CD4-positive, CD25-positive, alpha-beta regulatory T cell (primary cell): ENCODE measurements at places on chromosomes 11 and 22.
A peak's percentile ranks its signal among the peaks of the same experiment; 100 is the strongest.

DNA sequence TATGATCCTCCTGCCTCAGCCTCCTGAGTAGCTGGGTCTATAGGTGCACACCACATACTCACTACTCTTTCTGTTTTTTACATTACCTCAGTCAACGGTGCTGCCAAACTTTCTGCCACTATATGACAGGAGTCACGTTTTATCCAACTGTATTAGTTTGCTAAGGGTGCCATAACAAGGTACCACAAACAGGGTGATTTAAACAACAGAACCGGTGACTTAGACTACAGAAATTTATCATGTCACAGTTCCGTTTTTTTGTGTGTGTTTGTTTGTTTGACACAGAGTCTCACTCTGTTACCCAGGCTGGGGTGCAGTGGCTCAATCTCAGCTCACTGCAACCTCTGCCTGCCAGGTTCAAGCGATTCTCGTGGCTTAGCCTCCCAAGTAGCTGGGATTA, 6.3 kb upstream of the SWAP70 start:
- DNase-seq: no peak

DNA sequence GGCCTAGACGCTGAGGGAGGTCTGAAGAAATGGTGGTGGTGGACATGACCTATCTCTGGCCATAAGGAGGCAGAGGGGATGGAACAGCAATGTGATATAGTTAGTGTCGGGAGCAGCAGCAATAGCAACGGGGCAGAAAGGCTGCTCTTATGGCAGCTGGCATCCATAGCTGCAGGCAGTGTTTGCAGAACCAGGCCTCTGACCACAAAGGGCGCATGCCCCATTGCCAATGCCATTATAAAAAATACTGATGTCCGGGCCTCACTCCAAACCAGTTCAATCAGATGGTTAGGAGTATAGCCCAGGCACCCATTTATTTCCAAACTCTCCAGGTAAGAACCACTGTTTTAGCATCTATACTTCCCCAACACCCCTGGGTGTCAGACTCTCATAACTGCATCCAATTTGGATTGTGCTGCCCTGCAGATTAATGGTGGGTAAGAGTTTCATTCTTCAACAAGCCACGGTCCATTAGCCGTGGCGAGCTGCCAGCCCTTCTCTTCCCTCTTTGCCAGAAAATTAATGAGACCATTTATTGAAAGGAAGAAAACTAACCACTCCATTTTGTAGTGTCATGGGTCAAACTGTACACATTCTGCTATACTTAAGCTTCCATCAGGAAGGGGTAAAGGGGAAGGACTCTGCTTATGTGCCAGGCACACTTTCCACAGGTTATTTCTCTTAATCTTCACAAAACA, 72.8 kb upstream of the SPON1 start:
- no peak for DNase-seq

GRCh38 chr11:12253843-12254281, 123.5 kb upstream of the PARVA start:
- no peak for DNase-seq

- DNase-seq: no peak
Observed at GRCh38 chr11:13073119-13073981, 64.2 kb downstream of the RASSF10 start.

DNA sequence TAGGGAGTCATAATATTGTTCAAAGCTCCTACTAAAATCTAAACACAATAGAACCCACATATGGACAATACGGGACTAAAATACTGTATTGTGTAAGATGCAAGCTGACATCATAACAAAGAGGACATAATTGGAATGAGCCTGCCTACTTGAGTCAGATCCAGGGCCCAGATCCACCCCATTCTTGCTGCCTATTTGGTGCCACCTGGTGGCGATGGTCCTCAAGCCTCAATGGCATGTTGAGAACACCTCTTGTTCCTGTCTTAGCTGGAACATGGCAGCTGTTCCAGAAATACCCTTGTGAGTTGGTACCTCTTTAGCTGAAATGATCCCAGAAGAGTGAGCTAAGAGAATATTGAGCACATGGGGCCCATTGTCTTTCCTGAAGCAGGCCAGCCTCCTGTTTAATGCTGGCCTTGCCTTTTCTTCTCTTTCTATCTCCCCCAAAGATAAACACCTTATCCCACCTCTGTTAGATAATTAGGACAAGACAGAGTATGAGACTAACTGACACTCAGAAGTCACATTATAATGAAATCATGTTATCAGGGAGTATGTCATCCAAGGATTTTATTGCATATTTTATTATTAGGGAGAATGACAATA, 680.9 kb upstream of the ANO5 start:
- no peak for DNase-seq

- no peak for DNase-seq
Observed at GRCh38 chr22:45420539-45420938, 7.0 kb downstream of the RIBC2 start.

GRCh38 chr22:26086359-26086758, 82.9 kb upstream of the SEZ6L start:
- no peak for DNase-seq

DNA sequence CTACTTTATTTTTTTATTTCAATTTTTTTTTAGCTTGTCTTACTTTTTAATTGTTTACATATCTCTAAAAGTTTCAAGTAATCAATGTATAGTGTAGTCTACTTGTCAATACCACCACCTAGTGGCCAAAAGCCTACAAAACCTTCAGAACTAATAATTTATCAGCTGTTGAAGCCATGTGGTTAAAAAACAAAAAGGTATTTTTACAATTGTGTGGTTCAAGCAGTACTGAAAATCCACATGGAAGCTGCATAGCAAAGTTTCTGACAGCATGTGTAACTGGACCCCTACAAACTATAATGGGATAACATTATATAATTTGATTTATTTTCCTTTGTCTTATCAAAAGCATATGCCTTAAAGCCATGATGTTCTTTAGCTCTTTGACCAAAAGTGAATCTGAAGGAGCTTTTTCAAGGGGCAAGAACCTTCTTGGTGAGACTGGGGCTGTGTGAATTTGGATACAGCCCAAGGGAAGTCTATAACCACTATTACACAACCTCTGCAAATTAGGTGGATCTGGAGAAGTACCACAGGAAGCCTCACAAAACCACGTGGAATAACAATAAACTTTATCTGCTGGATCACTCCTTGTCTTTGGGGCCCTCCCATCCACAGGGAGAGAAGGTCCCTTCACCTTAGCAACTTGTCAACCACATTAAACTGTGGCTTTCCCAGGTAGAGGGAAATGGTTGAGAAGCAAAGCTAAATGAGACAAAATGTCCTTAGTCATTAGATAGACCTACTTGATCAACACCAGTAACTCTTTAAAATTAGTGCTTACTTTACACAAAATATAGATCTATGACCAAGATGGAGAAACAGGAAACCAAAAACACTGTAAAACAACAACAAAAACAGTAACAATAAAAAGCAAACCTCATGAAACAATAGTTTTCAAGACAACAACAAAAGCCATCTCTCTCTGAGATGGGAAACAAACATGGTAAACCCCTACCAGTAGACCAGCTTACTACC, 9.9 kb downstream of the NARS2 start:
- peak; percentile 34 for DNase-seq
